ENCODE measurements at places on chromosomes 7 and 10.

GRCh38 chr10:114142018-114142417 lies 32.0 kb downstream of the CCDC186 start:
- DNase-seq = no peak

DNA sequence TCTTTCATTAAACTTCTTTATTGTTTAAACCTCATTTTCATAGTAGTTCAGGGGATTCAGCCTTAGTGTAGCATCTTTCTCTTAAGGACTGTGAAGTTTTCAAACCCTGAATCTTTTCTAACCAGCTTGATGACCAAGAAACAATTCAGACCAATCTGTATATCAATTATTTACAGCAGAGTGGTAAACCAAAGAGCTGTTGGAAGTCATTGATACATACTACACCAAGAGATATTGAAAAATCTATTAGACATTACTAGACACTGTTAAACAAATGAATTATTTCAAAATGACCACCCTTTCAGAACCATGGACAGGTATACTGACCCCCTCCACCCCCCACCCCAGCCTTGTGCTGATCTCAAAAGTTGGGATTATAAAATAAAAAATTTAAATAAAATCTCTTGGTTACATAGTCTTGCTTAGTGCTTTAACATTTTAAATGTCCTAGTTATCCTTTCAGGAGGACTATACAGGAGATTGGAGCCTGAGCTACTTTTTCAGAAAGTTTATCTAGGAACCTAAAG lies 143.9 kb upstream of the LSM8 start:
- DNase-seq = no peak

GRCh38 chr10:116185199-116185867 lies 87.7 kb downstream of the GFRA1 start:
- DNase-seq = no peak

GRCh38 chr10:34489411-34489810 lies 325.7 kb downstream of the PARD3 start:
- no peak for DNase-seq

- DNase-seq = no peak
These were observed 228.1 kb downstream of the BMPER start for GRCh38 chr7:34133356-34133982.

DNA sequence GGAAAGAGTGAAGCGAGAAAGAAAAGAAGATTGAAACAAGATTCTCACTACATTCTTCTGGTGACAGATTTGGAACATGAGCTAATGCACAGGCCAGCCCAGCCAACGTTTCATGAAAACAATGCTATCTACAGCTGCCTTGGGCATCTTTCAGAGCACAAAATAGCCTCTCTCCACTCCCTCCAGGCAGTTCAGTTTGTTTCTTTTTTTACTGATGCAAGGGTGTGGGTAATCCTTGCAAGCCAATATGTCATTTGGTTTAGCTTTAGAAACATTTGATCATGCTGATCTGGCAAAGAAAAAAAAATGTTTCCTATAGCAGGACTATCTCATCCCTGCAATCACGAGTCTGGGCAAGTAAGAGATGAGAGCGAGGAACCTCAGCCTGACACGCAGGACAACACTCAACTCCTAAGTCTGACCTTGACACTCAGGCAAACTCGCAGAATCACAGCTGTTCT lies 35.9 kb downstream of the SVIL start:
- no peak for DNase-seq

DNA sequence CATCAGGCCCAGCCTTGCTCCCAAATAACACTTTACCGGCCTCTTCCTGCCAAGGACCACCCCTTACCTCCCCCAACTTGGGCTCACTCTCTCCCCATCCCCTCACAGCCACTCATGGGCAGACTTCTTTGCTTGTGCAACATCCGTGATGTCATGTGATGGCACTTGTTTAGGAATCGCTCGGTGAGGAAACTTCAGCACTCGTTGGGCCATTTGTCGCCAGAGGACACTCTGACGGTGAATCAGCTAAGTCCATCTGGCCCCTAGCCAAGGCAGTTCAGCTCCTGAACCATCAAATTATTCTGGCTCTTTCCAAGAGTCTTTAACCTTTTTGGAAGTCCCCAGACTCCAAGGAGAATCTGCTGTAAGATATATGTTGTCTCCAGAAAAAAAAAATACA lies 19.2 kb downstream of the BTBD16 start:
- no peak for DNase-seq
